Fibroblast of skin of scalp (primary cell): ENCODE measurements at places on chromosomes 5 and 9.
A peak's percentile ranks its signal among the peaks of the same experiment; 100 is the strongest.

- peak; percentile 60 for DNase-seq
Measured at GRCh38 chr5:143063175-143063970, 293.2 kb downstream of the ARHGAP26 start.

- no peak for DNase-seq
Measured at GRCh38 chr9:109027176-109027575, 13.9 kb upstream of the CTNNAL1 start.

- DNase-seq = no peak
Measured at GRCh38 chr9:128082151-128082550, 14.1 kb downstream of the SLC25A25 start.

DNA sequence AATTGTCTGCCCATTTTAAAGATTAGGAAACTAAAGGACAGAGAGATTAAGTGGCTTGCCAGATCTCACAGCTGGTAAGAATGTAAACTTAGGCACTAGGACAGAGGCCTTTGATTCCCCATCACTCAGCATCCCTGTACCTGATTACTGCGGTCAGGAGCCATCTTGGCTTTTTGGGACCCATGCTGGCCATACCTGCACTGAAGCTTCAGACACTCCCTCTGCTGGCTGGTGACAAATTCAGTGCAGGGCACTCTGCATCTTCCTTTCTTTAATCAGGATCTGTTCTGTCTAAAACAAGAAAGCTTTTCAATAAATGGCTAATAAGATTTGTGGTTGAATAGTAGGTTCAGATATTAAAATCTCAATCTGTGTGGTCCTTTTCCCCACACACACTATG, 215.5 kb upstream of the RORB start:
- no peak for DNase-seq
